Body of pancreas (tissue), 4 donors: ENCODE measurements at places on chromosomes 2 and 18.

DNA sequence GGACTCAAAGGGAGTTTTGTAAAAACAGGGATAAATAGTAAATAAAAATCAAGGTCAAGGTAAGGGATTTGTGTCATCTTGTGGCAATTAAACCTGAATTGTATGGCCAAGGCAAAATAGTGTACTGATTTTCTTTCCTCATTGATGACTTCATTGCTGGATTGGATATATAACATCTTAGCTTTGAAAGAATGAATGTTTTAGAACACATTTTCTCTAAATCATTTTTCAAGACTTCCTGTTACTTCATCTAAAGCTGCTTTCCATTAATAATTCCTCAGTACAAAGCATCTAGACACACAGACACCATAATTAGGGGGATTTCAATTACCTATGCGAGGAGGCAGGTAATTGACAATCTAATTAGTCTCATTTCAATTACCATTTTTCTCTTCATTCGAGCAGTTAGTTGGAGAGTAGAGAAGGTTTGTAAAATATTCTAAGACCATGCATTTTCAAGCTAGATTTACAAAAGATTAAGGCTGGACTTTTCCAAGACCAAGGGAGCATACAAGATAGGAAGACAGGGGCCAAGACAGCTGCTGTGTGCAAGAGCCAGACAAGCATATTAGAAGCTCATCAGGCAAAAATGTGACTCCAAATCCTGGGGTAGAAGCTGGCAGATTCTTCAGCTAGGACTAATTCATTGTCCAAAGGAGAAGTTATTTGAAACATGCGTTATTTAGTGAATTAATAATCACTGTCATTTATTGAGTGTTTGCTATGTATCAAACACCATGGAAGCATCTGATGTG, 253.6 kb downstream of the EPHA4 start:
- no peak for DNase-seq

DNA sequence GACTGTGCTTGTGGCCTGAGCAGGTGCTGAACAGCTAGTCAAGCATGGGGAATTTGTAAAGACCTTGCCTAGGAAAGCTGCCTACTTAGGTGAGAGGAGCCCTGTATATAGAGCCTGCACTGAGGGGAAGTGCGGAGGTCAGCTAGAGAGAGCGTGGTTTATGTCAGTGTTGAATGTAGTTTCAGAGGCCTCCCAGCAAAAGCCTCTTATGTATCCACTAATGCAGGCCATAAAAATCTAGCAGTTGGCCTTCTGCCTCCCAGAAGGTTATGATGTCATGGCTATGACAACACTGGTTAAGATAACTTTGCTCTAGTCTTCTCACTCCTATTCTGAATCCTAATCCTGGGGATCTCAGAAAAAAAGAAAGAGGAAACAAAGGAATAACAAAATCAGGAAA, 88.9 kb downstream of the ASXL3 start:
- DNase-seq, result no peak

DNA sequence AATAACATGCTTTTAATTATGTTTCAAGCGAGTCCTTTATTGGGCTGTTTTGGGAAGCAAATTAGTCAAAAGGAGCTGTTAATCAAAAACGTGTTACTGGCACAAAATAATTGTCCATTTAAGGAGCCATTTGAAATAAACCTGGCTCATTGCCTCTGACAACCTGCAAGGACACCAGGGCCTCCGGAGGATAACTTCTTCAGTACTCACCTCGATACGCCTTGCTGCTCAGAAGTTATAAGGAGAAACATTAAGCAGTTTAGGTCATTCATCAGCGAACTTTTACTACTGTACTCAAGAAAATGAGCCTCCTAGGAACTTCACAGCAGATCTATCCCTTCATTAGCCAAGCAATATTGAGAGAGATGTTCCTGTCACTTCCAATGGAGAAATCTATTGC, 1579.2 kb upstream of the ACVR2A start:
- DNase-seq, result no peak

DNA sequence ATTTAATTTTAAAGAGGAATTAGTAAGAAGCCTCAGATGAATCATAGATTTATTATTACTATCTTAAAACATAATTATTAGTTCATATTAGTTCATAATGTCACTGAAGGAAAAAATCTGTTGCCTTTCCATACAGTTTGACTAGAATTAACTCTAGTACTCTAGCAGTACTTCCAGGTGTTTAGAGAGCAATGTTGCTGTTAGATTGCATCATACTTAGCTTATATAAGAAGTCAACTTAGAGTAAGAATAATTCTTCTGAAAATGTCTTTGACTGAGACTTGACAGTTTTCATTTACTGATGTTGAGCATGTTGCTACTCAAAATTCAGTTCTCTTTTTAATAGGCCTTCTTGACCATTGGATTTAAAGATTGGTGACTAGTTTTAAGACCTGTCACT, 4.7 kb downstream of the RAB3GAP1 start:
- no peak for DNase-seq

GRCh38 chr2:28755421-28755820, 3.8 kb downstream of the PPP1CB start:
- no peak for DNase-seq

DNA sequence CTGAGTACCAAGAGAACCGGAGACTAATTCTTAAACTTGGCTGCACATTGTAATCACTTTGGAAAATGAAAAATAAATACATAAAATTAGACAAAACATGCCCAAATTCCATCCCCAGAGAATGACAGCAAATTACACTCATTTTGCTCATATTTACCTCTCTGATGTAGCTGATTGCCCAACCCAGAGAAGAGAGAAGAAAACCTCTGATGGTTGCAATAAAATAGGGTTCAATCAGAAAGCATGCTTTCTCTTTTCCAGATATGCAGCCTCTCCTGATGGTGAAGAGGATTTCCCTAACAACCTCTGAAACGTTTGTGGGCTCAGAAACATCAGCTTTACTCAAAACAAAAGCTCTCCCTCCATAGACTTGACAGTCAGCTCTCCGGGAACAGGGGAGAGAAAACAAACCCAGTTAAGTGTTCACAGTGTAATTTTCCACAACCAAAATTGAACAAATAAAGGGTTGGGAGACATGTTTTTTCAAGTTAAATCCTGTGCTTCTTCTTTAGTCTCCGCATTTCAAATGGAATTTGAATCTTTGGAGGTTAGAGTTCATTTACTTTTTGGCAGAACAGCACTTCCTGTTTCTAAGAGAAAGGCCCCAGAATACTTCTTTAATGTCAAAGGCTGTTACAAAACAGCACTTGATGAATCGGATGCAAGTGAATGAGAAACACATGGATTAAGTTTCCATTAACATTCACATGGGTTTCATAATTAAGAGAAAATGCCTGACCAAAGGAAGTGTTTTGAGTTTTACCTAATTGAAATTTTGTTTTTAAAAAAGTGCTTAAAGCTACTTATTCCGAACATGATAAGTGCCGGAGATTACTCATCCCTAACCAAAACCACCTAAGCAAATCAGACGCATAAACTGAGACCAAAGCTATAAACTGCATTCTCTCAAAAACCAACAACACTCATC, 570.1 kb upstream of the SYT4 start:
- no peak for DNase-seq

DNA sequence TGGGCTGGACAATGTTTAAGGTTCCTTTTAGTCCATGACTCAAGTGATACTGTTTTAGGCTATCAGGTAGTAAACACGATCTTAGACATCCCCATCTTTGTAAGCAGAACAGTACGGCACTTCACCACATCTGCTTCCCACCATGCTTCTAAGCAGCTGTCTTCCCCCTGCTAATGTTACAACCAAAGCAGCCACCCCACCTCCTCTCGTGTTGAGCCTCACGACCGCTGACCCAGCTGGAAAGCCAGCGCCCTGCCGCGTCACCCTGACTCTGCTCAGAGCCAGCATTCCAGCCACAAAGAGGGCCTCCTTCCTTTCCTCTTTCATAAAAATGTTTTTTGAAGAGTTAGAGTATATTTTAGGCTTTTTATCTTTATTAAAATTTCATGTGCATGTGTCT, 9.4 kb downstream of the MTERF4 start:
- DNase-seq, result no peak

DNA sequence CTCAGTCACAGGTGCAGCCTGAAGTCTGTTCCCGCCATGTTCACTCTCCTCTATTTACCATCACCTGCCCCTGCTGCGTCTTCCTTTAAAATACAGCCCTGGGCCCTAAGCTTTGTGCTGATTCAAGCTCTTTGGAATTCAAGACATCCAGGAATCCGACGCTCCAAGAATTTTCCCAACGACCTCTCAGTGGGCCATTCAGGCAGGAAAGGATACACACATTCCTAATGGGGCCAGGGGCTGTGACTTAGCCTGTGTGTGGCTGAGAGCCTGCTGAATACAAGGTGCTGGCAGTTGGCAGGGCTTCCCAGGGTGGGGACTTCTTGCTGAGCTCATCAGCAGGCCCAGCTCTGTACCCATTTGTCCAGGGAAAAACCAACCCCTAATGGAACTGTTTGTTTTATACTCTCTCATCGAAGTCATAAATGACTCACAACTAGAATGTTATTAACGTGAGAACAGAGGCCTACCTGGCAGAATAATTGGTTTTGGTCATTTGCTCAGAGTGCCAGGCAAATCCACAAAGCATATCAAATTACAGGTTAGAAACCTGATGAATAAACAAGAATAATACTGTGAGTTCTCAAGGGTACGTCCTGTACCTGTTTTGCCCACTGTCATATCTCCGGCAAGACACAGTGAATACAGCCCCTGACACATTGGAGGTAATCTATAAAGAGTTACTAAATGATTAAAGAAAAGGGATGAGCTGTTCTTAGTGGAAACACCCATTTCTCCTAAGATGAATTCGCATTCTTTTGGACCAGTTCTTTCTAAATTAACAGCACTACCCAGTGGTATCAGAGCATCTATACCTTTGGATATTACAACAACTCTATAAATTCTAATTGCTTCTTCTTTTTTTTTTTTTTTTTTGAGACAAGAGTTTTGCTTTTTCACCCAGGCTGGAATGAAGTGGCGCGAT, 12.6 kb upstream of the KCMF1 start:
- DNase-seq, result peak; percentile 96

- DNase-seq, result no peak
Measured at GRCh38 chr2:197258580-197258979, 52.0 kb downstream of the ANKRD44 start.

DNA sequence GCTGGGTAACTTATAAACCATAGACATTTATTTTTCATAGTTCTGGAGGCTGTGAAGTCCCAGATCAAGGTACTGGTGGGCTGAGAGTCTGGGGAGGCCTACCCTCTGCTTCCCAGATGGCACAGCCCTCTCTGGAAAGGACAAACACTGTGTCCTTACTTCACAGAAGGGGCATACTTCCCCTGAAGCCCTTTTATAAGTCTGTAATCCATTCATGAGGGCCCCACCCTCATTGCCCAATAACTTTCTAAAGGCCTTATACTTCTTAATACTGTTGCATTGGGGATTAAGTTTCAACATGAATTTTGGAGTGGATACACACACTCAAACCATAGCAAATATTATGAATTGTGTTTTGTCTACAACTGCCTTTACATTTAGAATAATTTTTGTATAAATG, 36.0 kb downstream of the ATIC start:
- no peak for DNase-seq

GRCh38 chr18:79876497-79876896, 75.0 kb downstream of the SLC66A2 start:
- DNase-seq, result no peak

DNA sequence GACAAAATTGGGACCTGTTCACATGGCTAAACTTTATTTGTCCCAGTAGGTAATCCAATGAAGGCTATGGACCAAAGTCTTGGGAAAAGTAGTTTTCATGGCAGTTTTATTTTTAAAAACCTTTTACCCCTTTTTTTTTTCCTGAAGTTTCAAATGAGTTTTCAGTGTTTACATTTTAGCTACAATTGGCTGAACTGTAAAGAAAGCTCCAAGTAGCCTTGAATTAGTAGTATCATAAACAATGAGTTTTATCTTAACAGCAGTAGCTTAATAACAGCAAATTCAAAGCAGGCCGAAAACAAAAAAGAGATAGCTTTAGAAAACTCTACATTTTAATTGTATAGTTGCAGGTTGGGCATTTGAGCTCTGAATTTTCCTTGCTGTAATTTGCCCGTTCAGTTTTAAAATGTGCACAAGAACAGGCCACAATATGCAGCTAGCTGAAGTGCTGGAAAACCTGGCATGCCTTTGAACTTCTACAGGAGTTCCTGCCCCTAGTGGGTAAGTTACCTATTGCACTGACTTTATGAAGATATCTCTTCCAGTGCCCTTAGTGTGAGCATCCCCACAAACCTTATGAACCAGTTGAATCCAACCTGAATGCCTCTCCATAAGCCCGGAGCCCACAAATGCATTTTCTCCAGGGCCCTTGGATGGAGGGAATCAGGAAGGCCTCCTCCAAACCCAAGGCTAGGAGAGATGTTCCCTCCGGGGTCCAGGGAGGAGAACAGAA, 106.7 kb downstream of the XRCC5 start:
- DNase-seq, result no peak

- no peak for DNase-seq
Measured at GRCh38 chr18:24530630-24531111, 70.2 kb downstream of the HRH4 start.

GRCh38 chr2:10091182-10091888, 11.1 kb upstream of the CYS1 start:
- DNase-seq, result no peak

DNA sequence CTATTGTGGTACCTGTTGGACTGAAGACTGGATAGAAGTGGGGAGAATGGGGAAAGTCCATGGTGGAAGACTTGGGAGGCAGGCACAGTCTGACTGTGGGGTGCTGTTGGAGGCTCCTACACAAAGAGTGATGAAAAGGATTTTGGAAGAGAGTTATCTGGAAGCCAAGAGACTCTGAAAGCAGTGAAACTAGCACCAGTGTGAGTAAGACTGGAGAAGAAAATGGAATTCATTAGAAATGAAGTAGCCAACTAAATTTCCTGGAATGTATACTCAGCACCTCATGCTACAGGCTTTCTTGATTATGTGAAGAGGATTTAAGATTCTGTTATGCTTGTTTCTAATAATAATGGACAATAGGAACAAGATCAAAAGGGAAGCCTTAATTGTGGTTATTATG, 27.7 kb downstream of the ELP2 start:
- DNase-seq, result no peak

GRCh38 chr18:25843791-25844190, 246.6 kb downstream of the SS18 start:
- no peak for DNase-seq

DNA sequence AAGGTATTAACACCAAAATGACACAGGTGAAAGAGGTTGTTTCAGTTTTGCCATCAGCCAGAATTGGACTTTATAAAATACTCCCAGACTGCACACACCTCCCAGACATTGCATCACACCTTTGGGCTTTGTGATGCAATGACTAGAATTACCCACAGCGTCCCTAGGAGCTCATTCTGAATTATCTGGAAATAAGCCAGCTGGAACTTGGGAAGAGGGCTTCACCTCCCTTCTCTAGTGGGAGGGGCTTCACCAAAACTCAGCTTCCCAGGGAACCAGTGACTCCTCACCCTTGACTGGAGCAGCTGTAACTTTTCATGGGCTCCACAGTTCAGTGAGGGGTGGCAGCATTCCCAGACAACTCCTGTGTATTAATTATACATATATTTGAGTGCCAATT, 83.1 kb upstream of the BZW1 start:
- no peak for DNase-seq

GRCh38 chr2:221097568-221097915, 474.6 kb downstream of the EPHA4 start:
- no peak for DNase-seq
